Activated CD4-positive, alpha-beta T cell treated with anti-CD3 and anti-CD28 coated beads, Interleukin-2, amount 10 ng/mL, durations not matched to agents 7 days and 5 days (primary cell): ENCODE measurements at places on chromosomes 3 and 15.

DNA sequence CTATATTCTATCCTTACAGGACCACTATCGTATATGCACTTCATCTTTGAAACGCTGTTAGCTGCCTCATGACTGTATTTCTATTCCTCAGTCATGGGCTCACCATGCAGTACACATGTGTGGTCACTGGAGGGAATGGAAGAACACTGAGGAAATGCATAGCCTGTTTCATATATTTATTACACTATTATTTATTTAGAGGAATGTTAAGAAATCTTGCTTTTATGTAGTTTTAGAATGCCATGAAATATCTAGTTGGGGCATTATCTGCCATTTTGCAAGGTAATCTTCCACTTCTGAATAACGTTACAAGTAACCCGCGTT lies 155.7 kb downstream of the IGF1R start:
- peaks cover 18% of the 10 kb centered on the region for H3K4me1 ChIP-seq
- no peaks in the 10 kb centered on the region for H3K27me3 ChIP-seq
- no peaks in the 10 kb centered on the region for H3K36me3 ChIP-seq
- H3K4me3 ChIP-seq: no peak overlapping the region

GRCh38 chr3:43747641-43748040 lies 56.9 kb downstream of the ABHD5 start:
- no peak overlapping the region for H3K4me3 ChIP-seq
- DNase-seq: no peak
- H3K36me3 ChIP-seq: no peaks in the 10 kb centered on the region
- no peak overlapping the region for H3K27ac ChIP-seq

DNA sequence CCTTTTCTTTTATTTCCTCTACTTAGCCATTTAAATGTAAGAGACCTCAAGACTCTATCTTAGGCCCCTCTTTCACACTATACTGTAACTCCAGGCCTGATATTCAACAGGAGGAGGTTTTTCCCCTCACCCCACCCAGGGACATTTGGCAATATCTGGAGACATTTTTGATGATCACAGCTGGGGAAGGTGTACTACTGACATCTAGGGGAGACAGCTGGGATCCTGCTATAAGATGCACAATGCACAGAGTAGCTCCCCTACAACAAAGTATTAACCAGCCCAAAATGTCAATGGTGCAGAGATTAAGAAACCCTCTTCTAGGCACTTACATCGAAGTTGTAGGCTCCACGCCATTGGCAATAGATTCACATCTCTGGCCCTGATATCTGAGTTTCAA lies 517.5 kb upstream of the UBE2E2 start:
- no peaks in the 10 kb centered on the region for H3K4me1 ChIP-seq
- H3K27ac ChIP-seq: no peak overlapping the region
- no peaks in the 10 kb centered on the region for H3K27me3 ChIP-seq
- no peak for DNase-seq
- no peaks in the 10 kb centered on the region for H3K36me3 ChIP-seq
- H3K4me3 ChIP-seq: no peak overlapping the region

DNA sequence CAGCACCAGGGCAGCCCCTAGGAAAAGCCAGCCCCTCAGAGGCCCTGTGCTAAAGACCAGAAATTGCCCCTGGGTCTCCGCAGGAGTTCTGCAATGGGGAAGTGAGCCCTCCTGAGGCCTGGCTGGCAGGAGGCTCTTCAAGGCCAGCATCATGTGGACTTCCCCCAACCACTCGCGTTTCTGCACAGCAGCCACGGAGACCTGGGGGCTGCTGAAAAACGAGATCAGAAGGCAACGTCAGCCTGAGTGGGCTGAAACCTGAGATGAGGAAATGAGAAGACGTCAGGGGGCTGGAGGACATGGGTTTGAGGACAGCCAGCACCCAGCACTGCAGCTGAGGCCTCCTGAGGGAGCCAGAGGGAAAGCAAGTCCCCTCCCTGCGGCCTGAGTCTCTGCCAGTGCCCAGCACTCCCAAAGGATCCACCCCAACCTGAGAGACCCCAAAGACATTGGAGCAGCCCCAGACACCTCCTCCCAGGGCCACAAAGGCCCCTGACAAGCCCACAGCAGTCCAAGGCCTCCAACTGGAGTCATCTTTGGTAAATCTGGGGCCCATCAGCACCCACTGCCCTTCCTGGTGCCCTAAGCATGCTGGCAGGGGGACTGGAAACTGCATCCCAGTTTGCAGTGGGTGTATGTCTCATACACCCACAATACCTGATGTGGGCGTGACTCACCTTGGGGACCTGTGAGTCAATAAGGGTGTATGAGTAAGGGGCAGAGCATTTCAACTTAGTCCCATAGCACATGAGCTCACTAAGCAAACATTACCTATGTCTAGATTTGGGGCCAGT lies 29.2 kb upstream of the CYP11A1 start:
- no peaks in the 10 kb centered on the region for H3K36me3 ChIP-seq
- H3K4me3 ChIP-seq: no peak overlapping the region
- H3K27ac ChIP-seq: no peak overlapping the region
- H3K4me1 ChIP-seq: peaks cover 68% of the 10 kb centered on the region
- no peak for DNase-seq
- no peaks in the 10 kb centered on the region for H3K27me3 ChIP-seq

DNA sequence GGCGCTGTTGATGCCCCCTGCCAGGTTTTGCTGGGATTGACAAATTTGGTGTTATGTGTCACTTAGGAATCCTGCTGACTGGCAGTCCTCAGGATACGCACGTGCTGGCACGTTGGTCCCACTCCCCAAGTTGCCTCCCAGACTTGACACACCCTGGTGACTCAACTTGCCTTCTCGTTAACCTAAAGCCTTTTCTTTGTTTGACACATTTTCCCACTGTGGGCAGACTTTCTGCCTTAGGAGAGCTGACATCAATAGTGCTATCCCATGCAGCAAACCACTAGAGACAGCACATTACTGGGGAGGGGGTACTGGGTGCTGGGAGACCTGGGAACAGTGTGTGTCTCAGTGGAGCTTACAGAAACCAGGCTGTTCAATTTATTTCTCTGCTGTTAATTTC lies 104.3 kb downstream of the OXNAD1 start:
- DNase-seq: no peak
- H3K4me3 ChIP-seq: no peak overlapping the region
- H3K27ac ChIP-seq: no peak overlapping the region

- no peaks in the 10 kb centered on the region for H3K36me3 ChIP-seq
- no peak overlapping the region for H3K4me3 ChIP-seq
- no peak overlapping the region for H3K27ac ChIP-seq
- no peaks in the 10 kb centered on the region for H3K4me1 ChIP-seq
Observed at GRCh38 chr3:152941859-152942258, 106.9 kb downstream of the P2RY1 start.

GRCh38 chr3:129690406-129690805 lies 83.9 kb upstream of the PLXND1 start:
- H3K36me3 ChIP-seq: no peaks in the 10 kb centered on the region
- H3K27me3 ChIP-seq: no peaks in the 10 kb centered on the region
- no peak overlapping the region for H3K4me3 ChIP-seq

DNA sequence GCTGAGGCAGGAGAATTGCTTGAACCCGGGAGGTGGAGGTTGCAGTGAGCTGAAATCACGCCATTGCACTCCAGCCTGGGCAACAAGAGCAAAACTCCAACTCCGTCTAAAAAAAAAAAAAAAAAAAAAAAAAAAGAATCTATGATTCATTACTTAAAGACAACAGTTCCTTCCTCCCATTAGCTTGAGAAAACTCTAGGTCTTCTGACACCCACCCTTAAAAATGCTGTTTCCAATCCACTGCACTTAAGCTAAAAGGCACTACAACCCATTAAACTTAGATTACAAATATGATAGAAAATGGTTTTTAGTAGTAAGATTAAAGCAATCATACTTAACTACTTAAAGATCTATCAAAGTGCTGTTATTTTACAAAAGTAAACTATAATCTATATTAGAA lies 40.0 kb upstream of the BHLHE40 start:
- no peak for DNase-seq
- peaks cover 4% of the 10 kb centered on the region for H3K27me3 ChIP-seq
- no peak overlapping the region for H3K4me3 ChIP-seq
- no peak overlapping the region for H3K27ac ChIP-seq

GRCh38 chr3:126895178-126896066 lies 87.5 kb upstream of the PLXNA1 start:
- no peak for DNase-seq
- no peaks in the 10 kb centered on the region for H3K4me1 ChIP-seq
- H3K27me3 ChIP-seq: no peaks in the 10 kb centered on the region
- H3K4me3 ChIP-seq: no peak overlapping the region
- no peaks in the 10 kb centered on the region for H3K36me3 ChIP-seq

DNA sequence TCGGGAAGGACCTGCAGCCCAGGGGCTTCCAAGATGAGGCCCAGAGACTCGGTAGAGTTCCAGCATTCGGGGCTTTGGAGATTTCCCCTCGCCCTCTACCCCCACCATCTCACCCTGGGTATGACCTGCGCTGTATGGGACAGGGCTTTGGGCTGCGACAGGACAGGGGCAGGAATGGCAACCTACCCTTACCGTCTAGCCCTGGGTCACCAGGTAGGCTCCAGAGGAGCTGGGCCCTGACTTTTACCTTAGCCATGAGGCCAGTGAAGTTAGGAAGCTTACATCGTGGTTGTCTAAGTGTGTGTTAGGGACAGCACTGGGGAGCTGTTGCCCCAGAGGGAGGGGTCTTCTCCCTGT lies 683 bp downstream of the PPM1M start:
- H3K27me3 ChIP-seq: no peaks in the 10 kb centered on the region
- no peak for DNase-seq
- H3K27ac ChIP-seq: peak overlapping the region; percentile 93
- H3K4me1 ChIP-seq: peaks cover 80% of the 10 kb centered on the region
- H3K36me3 ChIP-seq: peaks cover 56% of the 10 kb centered on the region

DNA sequence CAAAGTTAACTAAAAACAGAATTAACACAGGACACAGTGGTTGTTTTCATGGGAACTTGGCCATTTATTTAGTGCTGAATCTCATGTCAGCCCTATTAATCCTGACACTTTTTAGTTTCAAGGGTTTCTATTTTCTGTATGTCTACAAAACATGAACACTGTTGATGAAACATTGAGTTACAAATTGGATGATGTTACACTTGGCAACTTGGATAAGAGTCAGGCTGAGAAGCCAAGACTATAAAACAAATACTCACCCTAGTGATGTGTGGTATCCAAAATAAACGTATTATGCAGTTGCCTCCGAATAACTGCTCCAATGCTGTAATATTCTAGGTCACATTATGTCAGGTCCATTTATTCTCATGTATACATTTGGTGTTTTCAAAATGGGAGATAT lies 349.6 kb downstream of the ZIC1 start:
- no peaks in the 10 kb centered on the region for H3K27me3 ChIP-seq
- H3K4me1 ChIP-seq: no peaks in the 10 kb centered on the region
- H3K4me3 ChIP-seq: no peak overlapping the region
- no peak for DNase-seq
- no peaks in the 10 kb centered on the region for H3K36me3 ChIP-seq

DNA sequence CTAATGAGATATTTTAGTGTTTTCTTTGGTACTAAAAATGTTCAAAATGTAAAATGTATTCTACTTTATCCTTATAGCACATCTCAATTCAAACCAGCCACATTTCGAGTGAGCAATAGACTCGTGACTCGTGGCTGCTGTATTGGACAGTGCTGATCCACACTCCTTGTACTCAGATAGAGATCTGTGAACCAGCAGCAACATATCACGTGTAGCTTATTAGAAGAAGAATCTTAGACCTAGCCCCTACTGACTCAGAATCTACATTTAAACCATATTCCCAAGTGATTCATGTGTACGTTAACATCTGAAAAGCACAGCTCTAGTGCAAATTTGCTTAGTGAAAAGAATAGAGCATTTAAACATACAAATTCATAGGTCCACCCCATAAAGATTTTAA lies 130.9 kb downstream of the IL1RAP start:
- no peak overlapping the region for H3K4me3 ChIP-seq
- no peak overlapping the region for H3K27ac ChIP-seq
- DNase-seq: no peak
- peaks cover 14% of the 10 kb centered on the region for H3K36me3 ChIP-seq

DNA sequence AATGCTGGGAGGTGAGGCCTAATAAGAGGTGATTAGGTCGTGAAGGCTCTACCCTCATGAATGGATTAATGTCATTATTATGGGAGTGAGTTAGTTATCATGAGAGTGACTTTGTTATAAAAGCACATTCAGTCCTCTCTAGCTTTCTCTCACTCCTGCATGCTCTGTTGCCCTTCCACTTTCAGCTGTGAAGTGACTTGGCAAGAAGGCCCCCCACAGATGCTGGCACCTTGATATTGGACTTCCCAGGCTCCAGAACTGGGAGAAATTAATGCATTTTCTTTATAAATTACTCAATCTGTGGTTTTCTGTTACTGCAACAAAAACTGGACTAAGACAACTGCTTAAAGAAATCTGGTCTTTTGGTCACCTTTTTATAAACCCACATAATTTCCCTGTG lies 144.3 kb downstream of the FBN1 start:
- H3K4me1 ChIP-seq: no peaks in the 10 kb centered on the region
- no peak overlapping the region for H3K4me3 ChIP-seq
- DNase-seq: no peak
- no peaks in the 10 kb centered on the region for H3K36me3 ChIP-seq

GRCh38 chr3:114362815-114363214 lies 69.0 kb downstream of the TIGIT start:
- no peaks in the 10 kb centered on the region for H3K36me3 ChIP-seq
- H3K4me1 ChIP-seq: no peaks in the 10 kb centered on the region
- DNase-seq: no peak
- no peak overlapping the region for H3K27ac ChIP-seq
- H3K27me3 ChIP-seq: no peaks in the 10 kb centered on the region

- peaks cover 4% of the 10 kb centered on the region for H3K4me1 ChIP-seq
- no peak for DNase-seq
- H3K36me3 ChIP-seq: no peaks in the 10 kb centered on the region
Observed at GRCh38 chr15:51494411-51495314, 127.9 kb downstream of the DMXL2 start.

DNA sequence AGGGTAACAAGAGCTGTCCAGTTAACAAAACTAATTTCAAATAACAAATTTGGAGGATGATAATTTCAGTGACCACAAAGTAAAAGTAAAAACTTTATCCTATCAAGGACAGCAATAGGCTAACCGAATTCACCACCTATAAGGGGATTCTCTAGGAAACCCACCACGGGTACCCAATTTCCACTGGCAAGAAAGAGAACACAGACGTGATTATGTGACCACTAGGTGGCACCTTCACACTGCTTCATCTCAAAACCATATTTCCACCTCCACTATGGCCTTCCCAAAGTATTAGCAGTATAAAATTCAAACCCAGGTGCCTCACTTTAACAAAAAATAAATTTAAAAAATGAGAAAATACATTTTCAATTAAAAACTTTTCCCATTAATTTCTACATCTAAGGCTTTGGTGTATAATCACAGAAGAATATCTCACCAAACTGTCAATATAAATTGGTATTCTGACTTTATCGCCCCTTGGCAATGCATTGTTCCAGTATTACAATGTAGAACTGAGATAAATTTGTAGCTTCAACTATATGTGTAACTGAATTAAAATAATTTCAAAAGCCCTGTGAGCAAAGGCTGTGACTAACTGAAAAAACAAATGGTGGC lies 96.5 kb downstream of the FSIP1 start:
- no peak overlapping the region for H3K27ac ChIP-seq
- H3K36me3 ChIP-seq: no peaks in the 10 kb centered on the region

DNA sequence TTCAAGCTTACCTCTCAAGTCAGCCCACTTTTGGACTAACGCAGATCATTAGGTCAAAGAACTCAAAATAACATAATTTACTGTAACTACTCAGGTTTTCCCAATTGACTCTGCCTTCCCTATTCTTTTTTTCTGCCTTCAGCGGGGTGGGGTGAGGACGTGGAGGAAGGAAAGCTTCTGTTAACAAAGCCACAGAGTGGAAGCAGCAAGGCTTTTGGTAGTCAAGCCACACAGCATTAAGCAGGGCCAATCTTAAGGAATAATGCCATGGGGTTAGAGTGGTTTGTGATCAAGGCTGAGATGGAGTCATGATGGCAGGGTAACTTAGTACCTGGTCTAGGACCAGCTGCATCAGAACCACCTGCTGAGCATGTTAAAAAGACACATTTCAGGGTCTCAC lies 277.5 kb downstream of the TIGIT start:
- no peaks in the 10 kb centered on the region for H3K36me3 ChIP-seq
- no peak overlapping the region for H3K4me3 ChIP-seq
- DNase-seq: no peak
- no peak overlapping the region for H3K27ac ChIP-seq
